ENCODE measurements at places on chromosomes 3 and 15.

DNA sequence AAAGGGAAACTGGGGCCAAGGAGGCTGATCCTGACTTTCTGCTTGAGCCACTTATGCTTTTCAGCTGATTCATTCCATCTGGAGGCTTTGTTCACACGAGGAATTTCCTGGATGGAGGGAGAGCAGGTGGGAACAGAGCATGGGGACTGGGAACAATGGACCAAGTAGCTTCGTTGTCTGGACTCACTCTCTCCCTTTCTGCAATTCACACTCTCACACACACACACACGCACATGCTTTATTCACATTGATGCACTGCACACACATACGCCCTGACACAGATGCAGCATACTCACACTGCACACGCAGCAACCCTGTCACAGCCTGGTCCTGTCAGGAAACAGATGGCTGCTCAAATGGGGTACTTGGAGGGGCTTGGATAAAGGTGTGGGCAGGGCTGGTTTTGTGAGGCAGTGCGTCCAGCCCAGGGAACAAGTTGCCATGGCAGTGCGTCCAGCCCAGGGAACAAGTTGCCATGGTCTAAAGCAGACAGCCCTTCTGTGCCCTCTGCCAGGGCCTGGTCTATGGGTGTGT, 19.8 kb upstream of the CHCHD6 start:
- peak; percentile 52 for DNase-seq

GRCh38 chr3:51637144-51637940, 33.7 kb upstream of the TEX264 start:
- DNase-seq, result no peak

- no peak for DNase-seq
Observed at GRCh38 chr15:81485806-81486205, 111.8 kb upstream of the TMC3 start.

DNA sequence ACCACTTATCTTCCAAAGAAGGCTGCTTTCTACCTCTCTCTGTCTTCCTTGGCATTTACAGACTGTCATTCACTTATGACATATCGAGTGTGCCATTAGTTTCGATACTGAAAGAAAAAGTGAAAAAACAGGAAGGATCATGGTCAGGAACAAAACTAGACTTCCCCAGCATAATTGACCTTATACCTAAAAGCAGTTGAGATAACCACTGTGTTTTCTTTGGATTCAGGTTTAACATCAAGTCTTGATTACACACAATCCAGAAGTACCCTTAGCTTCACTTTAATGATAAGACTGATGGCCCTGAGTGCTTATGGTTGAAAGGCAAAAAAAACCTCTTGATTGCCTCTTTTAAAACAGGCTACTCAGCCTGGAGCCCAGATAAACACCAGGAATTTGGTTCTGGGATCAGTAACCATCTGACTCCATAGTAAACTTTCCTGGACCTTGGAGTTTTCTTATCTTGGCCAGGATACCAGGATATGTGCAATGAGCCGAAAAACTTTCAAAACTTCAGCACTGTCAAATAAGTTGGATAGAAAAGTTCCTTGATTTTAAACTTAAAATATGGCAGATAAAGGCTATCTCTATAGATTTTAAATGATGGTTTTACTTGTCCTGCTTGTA, 5.0 kb upstream of the UACA start:
- no peak for DNase-seq

- DNase-seq, result no peak
Observed at GRCh38 chr3:100149713-100150415, 35.6 kb upstream of the FILIP1L start.

DNA sequence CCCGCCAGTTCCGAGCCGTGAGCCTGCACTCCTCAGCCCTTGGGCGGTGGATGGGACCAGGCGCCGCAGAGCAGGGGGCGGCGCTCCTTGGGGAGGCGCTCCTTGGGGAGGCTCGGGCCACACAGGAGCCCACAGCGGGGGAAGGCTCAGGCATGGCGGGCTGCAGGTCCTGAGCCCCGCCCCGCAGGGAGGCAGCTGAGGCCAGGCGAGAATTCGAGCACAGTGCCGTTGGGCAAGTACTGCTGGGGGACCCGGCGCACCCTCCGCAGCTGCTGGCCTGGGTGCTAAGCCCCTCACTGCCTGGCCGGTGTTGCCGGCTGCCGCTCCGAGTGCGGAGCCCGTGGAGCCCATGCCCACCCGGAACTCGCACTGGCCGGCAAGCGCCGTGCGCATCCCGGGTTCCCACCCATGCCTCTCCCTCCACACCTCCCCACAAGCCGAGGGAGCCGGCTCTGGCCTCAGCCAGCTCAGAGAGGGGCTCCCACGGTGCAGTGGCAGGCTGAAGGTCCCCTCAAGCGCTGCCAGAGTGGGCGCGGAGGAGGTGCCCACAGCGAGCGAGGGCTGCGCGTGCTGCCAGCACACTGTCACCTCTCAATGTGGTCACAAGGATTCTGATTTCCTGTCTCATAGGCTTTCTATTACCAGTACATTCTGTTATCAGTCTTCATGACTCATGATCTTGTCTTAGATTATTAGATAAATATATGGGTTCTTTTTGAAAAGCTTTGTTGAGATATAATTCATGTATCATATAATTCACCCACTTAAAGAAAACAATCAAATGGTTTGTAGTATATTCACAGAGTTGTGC, 44.0 kb upstream of the LRIG1 start:
- DNase-seq, result no peak

- no peak for DNase-seq
Observed at GRCh38 chr15:38689522-38689921, 124.9 kb upstream of the RASGRP1 start.

DNA sequence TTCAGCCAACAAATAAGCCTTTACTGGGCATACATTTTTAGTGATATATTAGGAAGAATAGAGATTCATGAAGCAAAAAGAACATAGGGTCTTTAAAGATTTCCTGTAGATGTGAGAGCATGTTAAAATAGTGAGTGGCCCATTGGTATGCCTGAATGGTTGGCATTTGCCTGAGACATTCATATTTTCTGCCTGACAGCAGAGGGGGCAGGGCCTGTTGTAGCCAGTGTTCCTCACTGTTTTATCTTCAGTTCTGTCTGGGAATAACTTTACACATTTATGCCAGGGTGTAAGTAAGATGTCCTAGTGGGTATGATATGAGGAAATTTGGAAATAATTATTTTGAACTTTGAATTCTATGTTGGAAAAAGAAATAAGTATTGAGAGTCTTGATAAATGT, 704.7 kb upstream of the ARPP21 start:
- DNase-seq, result no peak

GRCh38 chr3:99962703-99963102, 145.0 kb downstream of the CMSS1 start:
- DNase-seq, result no peak

GRCh38 chr3:32113566-32113965, 7.1 kb downstream of the GPD1L start:
- no peak for DNase-seq

DNA sequence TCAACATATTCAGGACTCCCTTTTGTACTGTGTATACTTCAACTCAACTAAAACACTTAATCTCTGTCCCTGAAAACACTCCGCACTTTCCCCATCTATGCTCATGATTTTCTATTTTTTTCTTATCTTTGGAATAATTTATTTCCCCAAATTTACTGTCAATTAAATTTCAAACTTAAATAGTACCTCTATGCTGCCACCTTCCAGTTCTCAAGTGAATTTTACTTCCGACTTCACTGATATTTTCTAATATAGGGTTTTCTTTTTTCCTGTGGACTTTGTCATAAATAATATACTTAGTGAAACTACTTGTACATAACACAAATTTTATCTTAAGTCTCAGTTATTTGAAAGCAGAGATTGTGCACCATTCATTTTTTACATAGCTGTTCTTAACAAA, 1303.3 kb downstream of the OTOL1 start:
- no peak for DNase-seq

DNA sequence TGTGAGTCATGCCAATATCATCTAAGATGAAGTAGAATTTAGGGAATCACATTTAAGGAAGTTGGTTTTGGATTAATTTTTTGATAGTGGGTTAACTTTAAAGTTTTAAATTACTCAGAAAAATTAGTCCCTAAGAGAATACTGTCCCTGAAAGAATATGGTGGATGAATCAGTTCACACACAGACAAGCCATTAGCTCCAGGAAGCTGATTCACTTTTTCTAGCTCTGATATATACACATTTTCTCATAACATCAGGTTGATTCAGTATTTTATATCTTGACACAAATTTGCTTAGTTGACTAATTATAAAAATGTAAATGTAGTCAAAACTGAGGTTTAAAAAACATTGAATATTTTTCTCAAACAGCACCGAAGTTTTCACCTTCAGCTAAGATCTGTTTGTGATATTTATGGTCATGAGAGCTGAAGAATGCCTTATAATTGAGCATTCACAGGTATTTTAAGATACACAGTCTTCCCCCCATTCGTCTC, 55.1 kb downstream of the MYH15 start:
- DNase-seq, result no peak

DNA sequence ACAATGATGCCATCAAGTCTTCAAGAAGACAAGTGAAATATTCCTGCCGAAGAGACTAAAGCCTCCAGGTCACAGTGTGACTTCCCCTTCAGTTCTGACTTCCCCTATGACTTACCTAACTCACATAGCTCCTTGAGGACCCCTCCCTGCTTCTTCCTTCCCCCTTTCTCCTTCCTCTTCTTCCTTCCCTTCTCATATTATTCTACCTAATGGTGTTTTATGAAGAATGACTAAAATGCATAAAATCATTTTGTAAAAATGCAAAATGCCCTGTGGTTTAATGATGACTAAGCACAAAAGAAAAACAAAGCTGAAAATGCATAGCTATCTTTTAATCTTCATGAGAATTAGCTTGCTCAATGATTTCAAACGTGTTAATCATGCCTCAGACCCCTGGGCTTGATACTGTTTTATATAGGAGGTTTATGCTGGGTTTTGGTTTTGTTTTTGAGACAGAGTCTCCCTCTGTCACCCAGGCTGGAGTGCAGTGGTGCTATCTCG, 26.1 kb upstream of the TM4SF4 start:
- no peak for DNase-seq

DNA sequence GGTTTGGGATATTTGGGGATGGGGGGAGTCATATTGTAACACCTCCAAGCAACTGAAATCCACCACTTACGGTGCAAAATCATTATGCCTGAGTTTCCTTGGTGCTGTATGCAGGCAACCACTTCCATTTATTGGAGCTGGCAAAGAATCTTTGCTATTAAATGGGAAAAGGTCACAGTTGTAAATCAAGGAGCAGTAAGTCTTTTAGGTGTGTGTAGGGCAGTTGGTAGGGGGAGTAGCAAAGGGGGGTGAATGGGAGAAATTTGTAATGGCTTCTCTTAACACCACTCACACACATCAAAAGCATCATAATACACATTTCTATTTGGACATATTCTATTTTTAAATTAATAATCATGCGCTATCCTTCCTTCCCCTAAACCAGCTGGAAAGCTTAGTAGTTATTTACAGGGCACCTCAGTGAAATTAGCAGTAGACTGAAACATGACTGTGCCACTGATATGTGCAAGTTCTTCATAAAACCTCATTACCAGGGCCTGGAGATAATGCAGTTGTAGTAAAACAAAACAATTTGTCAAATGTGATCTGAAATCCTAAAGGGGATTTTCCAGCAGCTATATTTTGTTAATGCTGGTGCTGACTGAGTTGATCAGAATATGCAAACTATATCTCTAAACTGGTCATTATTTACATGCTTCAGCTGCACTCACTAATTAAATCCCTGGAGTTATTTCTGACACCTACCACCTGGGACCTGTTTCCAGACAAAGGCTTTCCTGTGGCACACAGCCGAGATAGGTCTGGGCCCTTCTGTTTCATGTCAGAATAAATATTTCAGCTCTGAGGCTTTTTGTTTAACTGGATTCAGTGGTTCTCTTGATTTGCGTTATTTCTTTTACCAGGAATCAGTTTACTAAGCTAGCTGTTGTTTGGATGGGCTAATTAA, 90.1 kb downstream of the B3GALNT1 start:
- DNase-seq, result no peak

GRCh38 chr15:51888593-51889195, 59.2 kb downstream of the TMOD3 start:
- no peak for DNase-seq

- DNase-seq, result no peak
Observed at GRCh38 chr3:144677103-144677502, 705.5 kb downstream of the DIPK2A start.

DNA sequence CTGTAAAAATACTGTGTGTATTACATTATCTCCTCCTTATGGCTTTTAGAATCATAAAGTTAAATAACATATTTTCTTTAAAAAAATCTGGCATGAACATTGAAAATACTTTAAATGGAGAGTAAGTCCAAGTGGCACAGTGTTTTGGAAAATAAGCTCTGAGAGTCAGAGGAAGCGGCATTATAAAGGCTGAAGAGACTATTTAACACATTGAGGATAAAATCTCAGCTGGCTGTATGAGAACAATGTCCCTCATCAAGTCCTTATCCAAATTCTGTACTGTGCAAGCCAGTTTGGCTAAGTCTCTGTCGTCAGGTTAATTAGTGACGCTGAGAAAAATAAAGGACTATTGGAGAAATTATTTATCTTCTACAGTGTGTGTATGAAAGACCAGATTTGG, 245.5 kb downstream of the MFSD1 start:
- DNase-seq, result no peak

GRCh38 chr15:42069025-42069424, 25.3 kb downstream of the PLA2G4D start:
- no peak for DNase-seq

DNA sequence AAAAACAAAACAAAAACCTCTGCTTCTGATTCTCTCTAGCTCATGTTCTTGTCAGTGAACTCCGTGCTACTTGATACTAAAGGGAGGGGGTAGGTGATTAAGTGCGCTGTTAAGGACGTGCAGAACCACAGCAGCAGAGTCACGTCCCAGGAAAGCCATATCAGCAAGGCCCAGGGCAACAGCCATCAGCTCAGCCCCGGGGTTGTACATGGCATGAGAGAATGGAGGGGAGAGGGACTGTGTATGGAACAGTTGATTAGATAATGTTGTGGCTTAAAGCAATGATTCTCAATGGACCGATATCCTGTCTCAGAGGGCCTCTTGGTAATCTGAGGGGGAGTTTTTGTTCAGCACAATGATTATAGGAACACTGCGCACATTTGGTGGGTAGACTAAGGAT, 27.6 kb downstream of the C2CD4A start:
- no peak for DNase-seq
